Suppressor macrophage (primary cell): ENCODE measurements at places on chromosomes 1 and 21.

GRCh38 chr1:154350383-154350782 lies 25.1 kb downstream of the ATP8B2 start:
- DNase-seq, result no peak

DNA sequence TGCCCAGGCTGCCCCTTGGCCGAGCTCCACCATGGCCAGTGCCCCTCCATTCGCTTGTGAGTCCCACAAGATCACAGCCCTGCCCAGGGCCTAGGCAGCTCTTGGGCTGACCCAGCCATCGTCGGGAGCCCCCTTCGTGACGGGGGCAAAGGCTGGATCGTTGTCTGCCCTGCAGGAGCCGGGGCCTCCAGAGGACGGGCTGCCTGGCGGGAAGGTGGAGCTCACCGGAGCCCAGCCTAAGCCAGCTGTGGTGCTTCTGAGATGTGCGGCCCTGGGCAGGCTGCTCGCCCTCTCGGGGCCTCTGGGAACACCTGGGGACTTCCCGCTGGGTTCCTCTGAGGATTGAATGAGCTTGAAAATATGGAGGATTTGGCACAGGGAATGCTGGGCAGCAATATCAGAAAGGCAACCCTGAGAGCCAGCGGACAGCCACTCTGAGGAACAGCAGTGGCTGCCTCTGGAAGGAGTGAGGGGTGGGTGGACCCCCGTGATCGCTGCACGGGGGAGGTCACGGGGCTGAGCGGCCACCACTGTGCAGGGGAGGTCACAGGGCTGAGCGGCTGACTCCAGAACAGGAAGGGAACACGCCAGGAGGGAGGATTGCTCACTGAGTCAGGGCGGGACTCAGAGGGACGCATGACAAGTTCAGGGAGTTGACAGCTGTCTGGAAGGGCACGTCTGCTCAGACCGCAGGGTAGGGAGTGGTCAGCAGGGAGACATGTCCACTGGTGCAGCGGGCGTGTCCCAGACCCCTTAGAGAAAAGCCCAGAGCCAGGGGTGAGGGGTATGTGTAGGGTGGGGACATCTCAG lies 19.3 kb downstream of the TP73 start:
- peak; percentile 52 for DNase-seq

GRCh38 chr1:247656221-247656875 lies 23.2 kb downstream of the OR13G1 start:
- DNase-seq, result no peak

- DNase-seq, result no peak
Measured at GRCh38 chr1:54289712-54290233, 89.8 kb downstream of the MRPL37 start.

DNA sequence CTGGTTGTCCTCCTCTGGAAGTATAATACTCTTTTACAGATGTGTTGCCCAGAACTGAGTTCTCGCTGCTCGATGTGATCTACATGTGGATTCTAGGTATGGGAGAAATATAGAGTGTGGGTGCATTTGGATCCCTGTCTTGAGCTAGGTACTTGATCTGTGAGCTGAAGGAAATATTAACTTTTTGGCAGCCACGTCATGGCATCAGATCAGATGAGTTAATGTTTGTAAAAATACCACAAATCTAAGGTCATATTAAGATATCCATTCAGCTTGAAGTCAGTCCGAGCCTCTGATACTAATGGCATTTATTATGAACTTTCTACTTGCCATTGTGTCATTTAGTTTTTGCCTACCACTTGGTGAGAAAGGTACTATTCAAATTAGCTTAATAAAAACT lies 24.6 kb downstream of the MAPKAPK2 start:
- DNase-seq, result no peak
